ENCODE measurements at places on chromosomes 1 and 21.

DNA sequence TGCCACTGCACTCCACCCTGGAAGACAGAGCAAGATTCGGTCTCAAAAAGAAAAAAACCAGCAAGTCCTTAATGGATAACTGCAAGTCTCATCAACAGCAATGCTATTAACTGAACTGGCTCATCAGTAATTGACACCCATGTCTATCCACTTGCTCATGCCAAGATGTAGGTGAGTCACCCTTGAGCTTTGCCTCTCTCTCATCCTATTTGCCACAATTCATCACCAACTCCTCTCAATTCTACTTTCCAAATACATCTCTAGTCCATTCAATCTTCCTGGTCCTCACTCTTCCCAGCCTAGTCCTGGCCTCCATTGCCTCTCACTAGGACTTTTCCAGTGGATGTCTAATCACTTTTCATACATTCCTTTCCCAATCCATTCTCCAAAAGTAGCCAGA is 103.7 kb upstream of the PRMT6 start:
- no peak for DNase-seq

- no peak for DNase-seq
These were observed 108.8 kb downstream of the KIAA0319L start for GRCh38 chr1:35448344-35448801.

- DNase-seq: no peak
These were observed 1120.2 kb upstream of the TMPRSS15 start for GRCh38 chr21:19523746-19524145.

DNA sequence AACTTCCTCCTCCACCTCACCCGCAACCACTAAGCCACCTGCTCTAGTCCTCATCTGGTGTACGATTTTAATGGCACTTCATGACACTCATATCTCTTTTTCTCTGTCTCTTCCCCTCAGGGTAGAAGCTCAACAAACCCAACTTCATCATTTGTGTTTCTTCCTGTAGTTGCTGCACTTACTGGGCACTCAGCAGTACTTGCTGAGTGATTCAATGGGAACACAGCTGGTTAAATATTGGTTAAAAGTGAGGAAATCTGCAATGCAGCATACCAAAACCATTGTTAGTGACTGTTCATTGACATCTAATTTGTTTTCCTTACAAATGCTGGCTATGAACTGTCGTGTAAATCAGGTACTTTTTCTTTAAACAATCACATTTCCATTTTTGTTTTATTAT is 541.1 kb upstream of the PRMT6 start:
- DNase-seq: no peak

DNA sequence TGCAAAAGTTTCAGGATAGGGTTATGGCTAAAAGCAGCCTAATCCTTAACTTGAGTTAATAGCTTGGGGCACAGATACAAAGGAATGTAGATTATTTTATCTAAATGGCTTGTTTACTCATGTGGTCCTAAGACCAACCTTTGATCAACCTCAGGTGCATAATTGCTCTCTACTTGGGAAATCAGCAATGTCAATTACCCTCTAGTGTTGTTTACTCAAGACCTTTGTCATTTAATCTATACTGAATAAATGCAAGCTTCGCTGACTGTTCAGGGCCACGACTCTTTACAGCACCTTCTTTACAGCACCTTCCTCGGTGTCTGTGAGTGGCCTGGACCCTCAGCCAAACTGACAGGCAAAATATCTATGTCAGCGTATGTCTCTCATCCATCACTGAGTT is 217.5 kb upstream of the MAP1LC3C start:
- DNase-seq: no peak

DNA sequence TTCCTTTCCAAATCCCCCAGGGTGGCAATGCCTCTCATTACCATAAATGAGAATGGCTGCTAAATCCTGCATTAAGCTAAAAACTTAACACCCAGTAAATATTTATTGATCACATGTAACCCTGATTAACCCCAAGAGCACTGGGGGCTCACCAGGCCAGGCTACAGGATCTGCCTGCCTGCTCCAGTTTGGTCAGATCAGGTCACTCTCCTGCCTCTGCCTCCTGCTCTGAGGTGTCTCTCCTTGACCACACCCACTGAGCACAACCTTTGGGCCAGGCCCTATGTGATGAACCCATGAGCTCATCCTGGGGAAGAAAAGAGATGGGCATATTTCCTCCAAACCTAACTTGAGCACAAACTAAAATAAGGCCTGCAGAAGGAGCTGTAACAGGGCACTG is 93.5 kb downstream of the TRABD2B start:
- DNase-seq: no peak

DNA sequence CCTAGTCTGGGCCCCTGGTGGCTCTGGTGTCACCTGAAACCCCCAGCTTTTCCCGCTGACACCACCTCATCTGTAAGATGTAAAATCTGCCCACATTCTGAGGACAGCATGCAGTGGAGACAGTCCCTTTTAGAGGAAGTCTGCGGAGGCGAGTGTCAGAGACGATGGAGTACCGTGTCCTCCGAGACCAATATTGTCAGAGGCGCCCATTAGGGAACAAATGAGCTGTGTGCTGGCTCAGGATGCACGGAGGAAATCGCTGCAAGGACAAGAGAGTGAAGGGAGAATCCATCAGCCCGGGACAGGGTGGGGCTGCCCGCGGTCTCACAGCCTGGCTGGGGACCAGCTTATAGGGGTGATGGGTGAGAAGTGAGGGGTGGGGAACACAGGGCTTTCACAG is 214.8 kb downstream of the MATN1 start:
- DNase-seq: no peak

- no peak for DNase-seq
These were observed 194.0 kb upstream of the PLXNA2 start for GRCh38 chr1:208438112-208438699.

- DNase-seq: no peak
These were observed 1.8 kb downstream of the NCDN start for GRCh38 chr1:35559317-35559944.

- DNase-seq: no peak
These were observed 8.8 kb downstream of the HMGB4 start for GRCh38 chr1:33872683-33873082.

DNA sequence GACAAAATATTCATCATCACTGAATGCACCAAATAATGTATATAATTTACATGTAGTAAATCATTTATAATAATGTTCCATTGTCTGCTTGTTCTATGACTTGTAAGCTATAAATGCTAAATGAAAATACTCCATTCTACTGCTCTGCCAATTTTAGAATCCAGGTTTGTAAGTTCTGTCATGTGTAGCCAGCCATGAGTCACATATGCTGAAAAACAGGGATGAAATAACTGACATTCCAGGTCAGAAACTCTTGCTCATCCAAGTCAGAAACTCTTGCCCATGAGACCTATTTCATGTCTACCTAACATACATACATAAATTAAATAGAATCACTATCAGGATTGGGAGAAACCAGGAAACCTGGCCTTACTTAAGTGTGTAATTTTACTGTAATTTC is 95.6 kb downstream of the ASH1L start:
- DNase-seq: no peak

DNA sequence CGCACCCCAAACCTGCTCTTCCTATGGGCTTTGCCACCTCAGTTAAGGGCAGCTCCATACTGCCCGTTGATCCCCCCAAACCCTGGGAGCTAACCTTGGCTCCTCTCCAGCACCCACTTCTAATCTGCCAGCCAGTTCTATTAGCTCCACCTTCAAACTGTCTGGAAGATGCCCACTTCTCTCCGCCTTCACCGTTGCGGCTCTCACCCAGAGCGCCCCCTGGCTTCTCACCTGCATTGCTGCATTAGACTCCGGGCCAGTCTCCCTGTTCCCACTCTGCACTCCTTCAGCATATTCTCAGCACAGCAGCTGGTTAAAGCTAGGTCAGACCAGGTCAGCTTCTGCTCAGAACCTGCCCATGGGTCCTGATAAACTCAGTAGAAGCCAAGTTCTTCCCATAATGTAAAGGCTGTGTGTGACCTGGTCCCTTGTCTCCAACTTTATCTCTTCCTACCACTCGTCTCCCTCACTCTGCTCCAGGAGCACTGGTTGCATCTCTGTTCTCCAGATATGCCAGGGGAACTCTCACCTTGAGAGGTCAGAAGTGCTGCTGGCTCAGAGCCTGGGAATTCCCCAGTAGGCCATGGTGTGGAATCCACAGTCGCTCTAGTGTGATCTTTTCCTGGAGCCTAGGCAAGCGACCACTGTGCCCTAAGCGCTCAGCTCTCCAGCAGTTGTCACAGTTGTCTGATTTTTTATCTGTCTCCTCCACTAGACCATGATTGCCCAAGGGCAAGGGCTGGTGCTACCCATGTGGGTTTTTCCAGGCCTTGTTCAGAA is 150.3 kb downstream of the HMGB4 start:
- no peak for DNase-seq

DNA sequence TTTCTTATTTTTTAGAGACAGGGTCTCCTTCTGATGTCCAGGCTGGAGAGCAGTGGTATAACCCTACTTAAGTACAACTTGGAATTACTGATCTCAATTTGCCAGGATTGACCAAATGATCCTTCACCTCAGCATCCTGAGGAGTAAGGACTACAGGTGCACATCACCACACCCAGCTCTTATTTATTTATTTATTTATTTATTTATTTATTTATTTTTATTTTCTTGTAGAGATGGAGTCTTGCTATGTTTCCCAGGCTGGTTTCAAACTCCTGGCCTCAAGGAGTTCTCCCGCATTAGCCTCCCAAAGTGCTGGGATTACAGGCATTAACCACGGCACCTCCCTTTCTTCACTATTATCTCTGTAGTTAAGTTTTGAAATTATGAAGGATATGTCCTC is 117.5 kb upstream of the NEGR1 start:
- DNase-seq: no peak

- no peak for DNase-seq
These were observed 33.9 kb upstream of the IPO9 start for GRCh38 chr1:201795066-201795465.

- DNase-seq: no peak
These were observed 135.2 kb upstream of the CYYR1 start for GRCh38 chr21:26708223-26708800.

GRCh38 chr1:39262802-39263201 is 58.3 kb downstream of the MACF1 start:
- DNase-seq: no peak

DNA sequence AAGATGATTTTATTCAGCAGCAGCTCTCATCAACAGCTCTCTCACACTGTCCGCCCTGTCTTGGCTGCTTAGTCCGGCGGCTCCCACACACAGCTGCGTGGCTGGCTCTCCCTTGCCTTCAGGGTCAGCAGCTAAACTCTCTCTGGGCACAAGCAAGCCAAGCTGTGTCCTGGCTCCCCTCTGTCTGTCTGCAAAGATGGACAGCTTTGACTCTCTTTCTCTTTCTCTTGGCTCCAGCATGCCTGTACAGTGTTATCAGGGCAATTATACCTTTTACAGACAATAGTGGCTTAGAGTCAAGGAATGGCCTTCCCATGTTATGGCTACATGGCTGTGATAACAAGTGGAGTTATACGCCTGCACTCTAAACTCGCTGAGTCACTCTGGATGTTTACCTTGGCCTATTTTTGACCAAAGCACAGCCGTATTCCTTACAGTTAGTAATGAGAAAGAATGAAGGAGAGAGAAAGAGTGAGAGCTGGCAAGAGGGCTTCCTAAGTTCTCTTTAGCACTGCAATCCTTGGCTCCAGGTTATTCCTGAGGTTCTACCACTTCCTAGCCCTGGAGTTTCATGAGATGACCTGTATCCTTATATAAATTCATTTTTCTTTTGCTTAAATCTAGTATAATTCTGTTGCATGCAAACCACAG is 59.9 kb upstream of the ZSWIM5 start:
- DNase-seq: no peak

- no peak for DNase-seq
These were observed 206.7 kb downstream of the CTH start for GRCh38 chr1:70617728-70618127.

- DNase-seq: no peak
These were observed 9.9 kb upstream of the ZBTB17 start for GRCh38 chr1:15985611-15986297.

DNA sequence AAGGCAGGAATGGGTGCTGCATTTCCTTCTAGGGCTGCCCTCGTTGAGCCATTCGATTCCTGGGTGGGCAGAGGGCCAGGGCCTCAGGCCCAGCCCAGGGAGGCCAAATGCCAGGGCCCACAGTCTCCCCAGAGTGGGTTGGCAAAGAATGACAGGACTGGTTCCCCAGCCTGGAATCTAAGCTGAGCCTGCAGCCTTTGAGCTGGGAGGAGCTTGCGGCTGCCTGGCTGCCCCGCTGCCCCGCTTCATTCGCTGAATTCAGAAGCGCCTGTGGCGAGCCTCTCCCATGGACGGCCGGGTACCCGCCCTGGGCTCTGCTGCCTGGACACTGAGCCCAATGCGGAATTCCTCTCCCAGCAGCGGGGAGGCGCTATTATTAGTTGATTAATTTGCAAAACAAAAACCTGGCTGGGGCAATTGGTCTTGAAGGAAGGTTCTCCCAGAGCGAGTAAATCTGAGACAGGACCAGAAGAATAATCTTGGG is 32.3 kb upstream of the TARDBP start:
- no peak for DNase-seq

Data from activated CD4-positive, CD25-positive, alpha-beta regulatory T cell treated with anti-CD3 and anti-CD28 coated beads, Interleukin-2, amount 50 U/mL, for 16 hours (primary cell).